RKO (cell line): ENCODE measurements at places on chromosomes 13 and 19.

DNA sequence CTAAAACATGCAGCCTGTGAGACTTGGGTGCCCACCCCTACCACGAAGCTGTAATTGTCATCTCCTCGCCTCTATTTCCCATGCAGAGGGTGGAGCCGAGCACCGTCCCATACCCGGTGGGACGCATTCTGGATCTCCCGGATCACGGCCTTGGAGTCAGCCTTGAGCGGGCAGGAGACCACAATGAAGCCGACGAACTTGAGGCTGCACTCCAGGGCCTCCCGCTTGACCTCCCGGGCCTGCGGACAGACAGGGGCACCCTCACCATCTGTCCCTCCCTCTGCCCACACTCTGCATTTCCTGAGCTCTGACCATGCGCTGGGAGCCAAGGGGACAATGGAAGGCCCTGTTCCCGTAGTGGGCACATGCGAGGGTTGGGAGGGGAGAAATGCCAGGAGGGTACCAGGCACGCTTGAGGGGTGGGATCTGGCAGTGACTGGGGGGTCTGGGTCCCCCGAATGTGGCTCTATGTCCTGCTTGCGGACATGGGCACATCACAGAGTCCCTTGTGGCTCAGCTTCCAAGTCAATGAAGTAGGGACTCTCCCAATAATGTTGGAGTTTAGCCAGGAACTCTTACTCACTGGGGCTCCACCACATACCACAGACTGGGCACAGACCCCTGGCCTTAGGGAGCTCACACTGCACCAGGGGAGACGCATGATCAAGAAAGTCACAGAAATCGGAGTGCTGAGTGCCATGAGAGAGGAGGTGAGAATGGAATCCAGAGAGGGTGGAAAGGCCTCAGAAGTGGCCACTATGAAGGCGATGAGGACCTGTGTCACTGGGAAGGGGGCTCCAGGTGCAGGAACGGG is 9.2 kb upstream of the GMIP start:
- no peak for DNase-seq

GRCh38 chr19:18433015-18433691 is 4.8 kb downstream of the ISYNA1 start:
- no peak for DNase-seq

DNA sequence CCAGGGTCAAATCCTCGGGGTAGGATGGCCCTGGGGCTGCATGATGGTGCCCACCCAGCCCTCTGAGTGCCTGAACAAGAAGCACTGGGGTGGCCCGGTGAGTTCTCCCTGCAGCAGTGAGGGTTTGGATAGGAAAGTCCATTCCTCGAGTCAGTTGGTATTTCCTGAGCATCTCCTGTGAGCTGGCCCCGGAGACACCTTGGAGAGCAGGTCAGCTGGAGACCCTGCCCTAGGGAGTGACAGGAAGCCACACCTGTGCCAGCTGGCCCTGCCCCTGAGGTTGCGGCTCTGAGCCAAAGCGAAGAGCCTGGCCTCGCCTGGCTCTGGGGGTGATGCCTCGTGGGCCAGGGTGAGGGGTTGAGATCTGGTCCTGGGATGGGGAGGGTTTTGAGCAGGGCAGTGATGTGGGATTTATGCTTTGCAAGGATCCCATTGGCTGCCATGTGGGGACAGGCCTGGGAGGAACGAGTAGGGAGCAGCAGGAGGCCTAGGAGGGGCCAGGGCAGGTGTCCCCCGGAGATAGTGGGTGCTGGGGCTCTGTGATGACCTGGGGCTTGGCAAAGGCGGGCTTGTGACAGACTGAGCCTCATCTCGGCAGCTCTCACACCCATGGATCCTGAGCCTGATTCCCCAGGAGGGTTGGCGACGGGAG is 16.0 kb downstream of the CRTC1 start:
- DNase-seq: no peak

GRCh38 chr19:41691268-41691970 is 3.3 kb upstream of the CEACAM7 start:
- DNase-seq: no peak

GRCh38 chr19:40610396-40611064 is 9.4 kb downstream of the LTBP4 start:
- no peak for DNase-seq

DNA sequence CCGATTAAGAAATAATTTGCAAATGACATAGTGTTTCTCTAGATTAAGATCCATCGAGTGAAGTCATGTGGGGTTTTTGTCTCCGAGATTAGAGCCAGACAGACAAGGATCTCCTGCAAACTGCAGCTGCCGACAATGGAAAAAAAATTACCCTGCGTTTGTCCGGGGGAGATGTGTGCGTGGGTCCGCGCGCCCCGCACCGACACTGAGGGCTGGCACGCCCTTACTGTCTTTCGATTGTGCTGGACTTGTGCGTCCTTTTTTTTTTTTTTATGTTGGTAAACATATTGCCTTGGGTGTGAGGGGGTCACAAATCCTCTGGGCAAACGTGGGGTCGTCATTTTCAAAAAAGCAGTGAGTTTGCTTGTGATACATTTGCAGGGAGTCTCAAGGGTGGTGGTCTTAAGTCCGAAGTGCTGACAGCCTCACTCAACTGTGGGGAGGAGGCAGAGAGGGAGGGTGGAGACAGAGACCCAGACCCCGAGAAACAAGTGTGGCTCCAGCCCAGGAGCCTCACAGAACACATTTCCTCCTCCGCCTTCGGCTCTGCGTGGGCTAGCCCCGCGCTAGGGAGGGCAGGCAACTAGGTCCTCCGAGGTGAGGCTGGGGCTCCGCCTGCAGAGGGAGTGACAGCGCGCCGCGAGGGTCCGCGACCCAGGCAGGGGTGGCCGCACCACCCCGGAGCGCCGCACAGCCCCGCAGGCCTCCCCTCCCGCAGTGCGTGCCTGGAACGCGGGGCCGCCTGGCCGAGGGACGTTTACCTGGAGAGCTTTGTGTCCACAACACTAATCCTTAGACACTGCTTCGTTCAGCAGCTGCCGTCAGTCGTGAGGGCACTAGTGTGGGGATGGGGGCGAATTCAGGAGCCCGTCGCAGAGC is 11.7 kb upstream of the SOX1 start:
- DNase-seq: no peak

GRCh38 chr13:20001366-20002190 is 43.1 kb downstream of the ZMYM2 start:
- DNase-seq: no peak

DNA sequence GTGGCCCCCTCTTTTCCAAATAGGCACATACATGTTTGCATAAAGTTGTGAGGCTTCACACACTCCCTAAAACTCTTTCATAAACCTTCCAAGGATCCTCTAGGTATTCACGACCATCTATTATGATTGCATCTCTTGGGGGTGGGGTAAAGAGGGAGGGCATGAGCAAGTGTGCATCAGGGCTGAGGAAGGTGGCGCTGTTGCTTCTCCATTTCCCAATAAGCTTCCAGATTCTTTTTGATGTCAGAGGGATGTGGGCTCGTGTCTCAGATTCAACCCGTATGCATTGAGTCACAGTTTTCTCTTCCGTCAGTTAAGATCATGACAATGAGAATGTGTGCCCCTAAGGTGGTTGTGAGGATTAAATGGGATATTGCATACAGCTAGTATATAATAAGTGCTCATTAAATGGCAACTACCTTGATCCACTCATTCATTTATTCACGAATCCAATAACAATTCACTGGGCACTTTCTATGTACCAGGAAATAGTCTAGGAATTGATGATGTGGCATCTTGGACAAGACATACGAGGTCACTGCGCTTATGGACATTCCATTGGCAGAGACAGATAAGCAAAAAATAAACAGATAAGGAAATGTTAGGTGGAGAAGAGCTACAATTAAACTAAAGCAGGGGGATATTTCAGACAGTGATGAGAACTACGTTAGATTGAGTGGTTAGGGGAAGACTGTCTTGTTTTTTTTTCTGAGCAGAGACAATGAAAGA is 10.3 kb downstream of the CYP2B6 start:
- DNase-seq: peak; percentile 18

- no peak for DNase-seq
These were observed 13.6 kb downstream of the HAUS8 start for GRCh38 chr19:17061691-17062090.

GRCh38 chr19:18392926-18393325 is 4.5 kb downstream of the LRRC25 start:
- no peak for DNase-seq

GRCh38 chr19:24057144-24057543 is 29.8 kb upstream of the ZNF254 start:
- DNase-seq: no peak

GRCh38 chr13:79986890-79987289 is 354.0 kb downstream of the SPRY2 start:
- no peak for DNase-seq

- DNase-seq: peak; percentile 78
These were observed at the start of gene MRI1 for GRCh38 chr19:13764101-13764807. Gene MRI1, plus strand, starts transcription at chr19:13764522. Its CDS starts 67 bp downstream, at chr19:13764589.

GRCh38 chr19:30488191-30488590 is 116.0 kb downstream of the ZNF536 start:
- no peak for DNase-seq

DNA sequence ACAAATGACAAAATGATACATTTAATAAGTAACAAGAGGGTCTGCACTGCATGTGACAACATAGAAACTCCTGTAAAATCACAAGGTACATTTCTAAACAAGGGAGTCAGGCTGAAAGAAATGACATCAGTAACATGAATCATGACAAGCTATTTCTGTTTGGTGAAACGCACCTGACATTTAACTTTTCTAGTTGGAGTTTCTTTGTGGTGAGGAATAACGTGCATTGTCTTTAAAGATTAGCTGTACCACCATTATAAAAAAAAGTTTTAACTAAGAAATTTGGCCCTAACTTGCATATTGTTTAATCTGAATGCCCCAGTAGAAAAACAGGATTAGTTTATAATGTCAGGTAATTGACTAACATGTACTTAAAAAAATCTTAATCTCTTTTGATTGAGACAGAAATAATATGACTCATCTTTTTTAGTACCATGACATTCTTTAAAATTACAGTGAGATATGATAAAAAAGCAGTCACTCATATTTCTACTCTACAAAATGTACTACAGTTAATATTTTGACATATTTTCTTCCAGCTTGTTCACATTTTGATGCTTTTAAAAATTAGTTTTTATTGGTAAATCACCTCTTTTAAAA is 418.2 kb downstream of the KLF12 start:
- no peak for DNase-seq

- DNase-seq: no peak
These were observed 135.1 kb upstream of the VSTM2B start for GRCh38 chr19:29390742-29391141.

- DNase-seq: peak; percentile 57
These were observed 5.0 kb upstream of the PDS5B start for GRCh38 chr13:32581177-32581786.

DNA sequence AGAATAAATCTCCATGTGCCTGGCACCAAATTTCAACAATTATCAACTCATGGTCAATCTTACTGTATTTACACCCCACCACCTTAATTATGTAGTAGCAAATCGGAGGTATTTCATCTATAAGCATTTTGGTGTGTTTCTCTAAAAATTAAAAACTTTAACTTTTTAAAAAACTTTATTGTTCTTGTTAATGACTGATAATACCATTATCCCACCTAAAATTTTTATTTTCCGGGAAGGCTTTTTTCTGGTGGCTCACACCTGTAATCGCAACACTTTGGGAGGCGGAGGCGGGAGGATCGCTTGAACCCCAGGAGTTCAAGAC is 453 bp upstream of the PDCD2L start:
- no peak for DNase-seq

DNA sequence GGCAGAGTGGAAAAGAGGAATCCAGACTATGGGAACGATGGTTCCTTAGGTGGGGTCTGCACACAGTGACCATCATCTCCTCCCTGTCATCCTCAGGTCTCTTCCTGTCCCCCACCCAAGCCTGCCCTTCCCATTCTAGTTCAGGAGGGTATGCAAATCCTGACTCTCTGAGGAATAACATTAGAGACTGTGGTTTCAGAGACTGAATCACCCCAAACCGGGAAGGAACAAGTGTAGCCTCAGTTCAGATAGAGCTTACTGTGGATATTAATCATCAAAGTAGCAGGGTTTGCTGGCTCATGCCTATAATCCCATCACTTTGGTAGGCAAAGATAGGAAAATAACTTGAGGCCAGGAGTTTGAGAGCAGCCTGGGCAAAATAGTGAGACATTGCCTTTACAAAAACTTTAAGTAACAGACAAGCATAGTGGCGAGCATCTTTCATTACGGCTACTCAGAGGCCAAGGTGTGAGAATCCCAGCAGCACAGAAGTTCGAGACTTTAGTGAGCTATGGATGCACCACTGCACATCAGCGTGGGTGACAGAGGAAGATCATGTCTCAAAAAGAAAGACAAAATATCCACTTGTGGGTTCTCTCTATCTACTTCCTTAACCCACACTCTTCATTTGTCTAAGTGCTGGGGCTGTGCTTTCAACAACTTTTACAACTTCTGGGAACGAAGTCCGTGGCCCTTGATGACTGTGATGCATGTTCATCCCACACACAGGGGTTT is 19.3 kb upstream of the LGALS13 start:
- DNase-seq: no peak

DNA sequence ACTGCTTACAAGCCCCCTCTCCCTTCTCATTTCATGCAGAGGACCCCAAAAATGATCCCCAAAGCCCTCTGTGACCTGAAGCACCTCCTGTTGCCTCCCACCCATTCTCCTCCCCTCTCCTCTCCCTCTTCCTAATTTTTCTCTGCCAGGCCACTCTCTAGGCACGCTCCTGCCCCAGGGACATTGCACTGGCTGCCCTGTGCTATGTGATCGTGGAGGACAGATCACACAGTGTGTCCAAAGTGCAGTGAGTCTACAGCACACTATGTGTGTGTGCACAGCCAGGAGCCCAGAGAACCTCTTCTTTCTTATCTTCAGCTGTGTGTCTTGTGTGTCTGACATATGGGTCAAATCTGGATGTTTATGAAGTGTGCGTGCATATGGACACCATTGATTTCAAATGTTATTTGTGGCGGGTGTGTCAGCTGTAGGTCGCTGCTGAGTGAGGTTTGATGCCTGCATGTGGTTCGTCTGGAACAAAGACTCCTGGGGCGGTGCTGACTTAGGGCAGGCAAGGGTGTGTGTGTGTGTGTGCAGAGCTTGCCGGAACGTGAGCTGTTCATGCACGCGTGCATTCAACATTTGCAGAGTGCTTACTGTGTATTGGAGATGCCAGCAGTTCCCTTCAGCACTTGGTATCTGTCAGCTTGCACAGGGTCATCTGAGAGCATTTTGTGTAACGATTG is 2.1 kb upstream of the KLHL26 start:
- DNase-seq: no peak

GRCh38 chr13:103803349-103803748 is 737.1 kb upstream of the SLC10A2 start:
- DNase-seq: no peak

DNA sequence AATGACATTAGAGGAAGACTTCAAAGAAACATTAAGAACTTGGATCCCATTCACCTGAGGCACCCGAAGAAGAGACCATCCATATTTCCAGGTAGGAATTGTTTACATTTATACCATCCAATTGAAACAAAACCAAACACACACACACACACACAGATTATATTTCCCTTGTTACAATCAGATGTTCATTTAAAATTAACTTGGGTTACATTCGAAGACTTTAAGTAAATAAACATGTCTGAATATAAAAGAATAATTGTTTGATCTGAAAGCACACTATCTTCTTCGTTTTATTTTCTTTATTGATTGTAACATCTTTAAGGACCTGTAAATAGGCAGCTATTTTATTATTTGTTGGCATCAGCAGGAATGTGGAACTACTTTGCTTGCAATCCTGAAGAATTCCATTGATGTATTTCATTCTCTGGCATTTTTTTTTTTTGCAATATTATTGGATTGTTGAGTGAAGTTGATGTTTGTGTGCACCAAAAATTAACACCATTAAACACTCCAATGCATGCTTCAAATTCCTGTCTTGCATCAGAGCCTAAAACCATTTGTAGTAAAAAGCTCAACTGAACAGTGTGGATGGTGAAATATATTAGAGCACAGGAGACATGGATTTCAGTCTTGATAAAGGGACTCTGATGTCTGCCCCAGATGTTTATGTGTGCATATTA is 85.3 kb upstream of the FRY start:
- DNase-seq: no peak
